Stimulated activated CD8-positive, alpha-beta memory T cell treated with anti-CD3 and anti-CD28 coated beads, Interleukin-4, amount 100 ng/mL, for 4 hours (primary cell): ENCODE measurements at places on chromosomes 16 and 17.

DNA sequence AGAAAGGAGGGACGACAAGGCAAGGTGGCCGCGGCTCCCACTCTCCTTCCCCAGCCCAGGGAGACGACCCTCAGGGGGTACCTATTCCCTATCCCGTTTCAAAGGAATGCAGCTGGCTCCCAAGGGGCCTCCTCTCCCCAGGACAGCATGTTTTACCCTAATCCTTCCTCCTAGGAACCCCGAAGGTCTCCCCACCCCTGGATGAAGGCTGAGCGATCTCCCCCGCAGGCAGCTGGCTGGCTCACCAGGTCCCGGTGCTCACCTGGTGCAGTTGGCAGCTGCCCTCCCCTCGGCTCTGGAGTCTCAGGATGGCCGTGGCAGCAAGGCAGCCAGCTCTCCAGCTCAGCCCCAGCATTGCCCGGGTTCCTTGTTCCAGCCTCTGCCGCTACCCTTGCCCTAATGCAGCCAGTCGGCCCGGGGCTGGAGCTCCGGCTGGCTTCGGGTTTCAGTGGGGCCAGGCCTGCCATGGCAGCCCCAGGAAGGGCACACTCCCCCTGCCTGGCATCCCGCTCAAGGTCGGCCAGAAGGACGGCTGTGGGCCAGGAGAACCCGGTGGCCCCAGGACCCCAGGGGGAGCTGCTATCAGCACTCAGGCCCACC, 4.6 kb downstream of the CLUH start:
- no peak for DNase-seq

- DNase-seq: peak; percentile 81
Measured at GRCh38 chr16:67806428-67807147, at the start of the genes RANBP10 and TSNAXIP1. Gene RANBP10 (minus strand): TSS chr16:67806560. CDS start chr16:67806536, 24 bp downstream. Gene TSNAXIP1 (plus strand): TSS chr16:67806889. CDS start chr16:67807150, 261 bp downstream.

- DNase-seq: no peak
Measured at GRCh38 chr17:49598918-49599317, 23.2 kb downstream of the NXPH3 start.

- DNase-seq: no peak
Measured at GRCh38 chr17:80220736-80221215, 549 bp downstream of the SLC26A11 start.

DNA sequence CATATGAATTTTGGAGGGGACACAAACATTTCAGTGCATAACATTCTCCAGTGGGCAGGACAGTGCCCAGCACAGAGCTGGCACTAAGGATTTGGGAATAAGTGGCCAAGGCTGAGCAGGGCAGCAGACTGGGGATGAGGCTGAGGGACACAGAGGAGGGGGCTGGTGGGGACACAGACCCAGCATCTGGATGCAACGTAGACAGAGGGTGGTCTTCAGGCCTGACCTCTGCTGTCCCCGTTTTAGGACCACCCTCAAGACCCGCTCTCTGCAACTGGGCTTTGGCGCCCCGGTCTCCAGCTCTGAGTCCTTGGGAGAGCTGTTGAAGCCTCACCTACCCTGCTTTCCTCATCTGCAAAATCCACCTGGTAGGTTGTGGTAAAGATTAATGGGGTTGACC, 3.3 kb upstream of the PRSS33 start:
- no peak for DNase-seq

GRCh38 chr16:10926867-10927266, 15.4 kb downstream of the DEXI start:
- DNase-seq: no peak

- DNase-seq: no peak
Measured at GRCh38 chr16:16109453-16110110, 113.7 kb downstream of the ABCC6 start.

- peak; percentile 5 for DNase-seq
Measured at GRCh38 chr16:15950161-15950854, 892 bp downstream of the ABCC1 start.

DNA sequence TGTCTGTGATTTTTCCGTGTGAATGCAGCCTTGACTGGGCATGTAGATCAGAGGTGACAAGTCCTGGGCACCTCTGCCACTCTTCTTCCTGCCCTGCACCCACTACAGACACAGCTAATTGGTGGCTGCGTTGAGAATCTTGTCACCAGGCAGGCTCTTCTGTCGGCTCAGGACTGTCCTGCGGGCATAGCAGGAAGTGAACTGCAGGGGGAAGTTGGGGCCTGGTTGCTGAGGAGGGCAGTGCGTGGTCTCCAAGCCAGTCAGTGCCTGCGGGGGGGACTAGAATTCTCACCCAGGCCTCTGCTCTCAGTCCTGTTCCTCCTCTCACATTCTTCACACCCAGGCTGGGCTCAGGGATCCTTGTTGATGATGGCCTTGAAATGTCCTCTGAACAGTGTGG, 50.5 kb downstream of the JPH3 start:
- no peak for DNase-seq

DNA sequence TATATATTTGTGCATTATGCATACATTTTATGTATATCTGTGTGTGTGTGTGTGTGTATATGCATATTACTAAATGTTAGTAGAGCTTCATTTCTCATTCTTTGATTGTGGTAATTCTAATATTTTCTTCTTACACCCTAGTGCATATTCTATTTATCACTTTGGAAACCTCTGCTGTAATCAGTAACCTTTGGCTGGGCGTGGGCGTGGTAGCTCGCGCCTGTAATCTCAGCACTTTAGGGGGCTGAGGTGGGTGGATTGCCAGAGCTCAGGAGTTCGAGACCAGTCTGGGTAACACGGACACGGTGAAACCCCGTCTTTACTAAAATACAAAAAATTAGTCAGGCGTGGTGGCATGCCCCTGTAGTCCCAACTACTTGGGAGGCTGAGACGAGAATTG, 26.9 kb downstream of the CPSF4L start:
- no peak for DNase-seq

DNA sequence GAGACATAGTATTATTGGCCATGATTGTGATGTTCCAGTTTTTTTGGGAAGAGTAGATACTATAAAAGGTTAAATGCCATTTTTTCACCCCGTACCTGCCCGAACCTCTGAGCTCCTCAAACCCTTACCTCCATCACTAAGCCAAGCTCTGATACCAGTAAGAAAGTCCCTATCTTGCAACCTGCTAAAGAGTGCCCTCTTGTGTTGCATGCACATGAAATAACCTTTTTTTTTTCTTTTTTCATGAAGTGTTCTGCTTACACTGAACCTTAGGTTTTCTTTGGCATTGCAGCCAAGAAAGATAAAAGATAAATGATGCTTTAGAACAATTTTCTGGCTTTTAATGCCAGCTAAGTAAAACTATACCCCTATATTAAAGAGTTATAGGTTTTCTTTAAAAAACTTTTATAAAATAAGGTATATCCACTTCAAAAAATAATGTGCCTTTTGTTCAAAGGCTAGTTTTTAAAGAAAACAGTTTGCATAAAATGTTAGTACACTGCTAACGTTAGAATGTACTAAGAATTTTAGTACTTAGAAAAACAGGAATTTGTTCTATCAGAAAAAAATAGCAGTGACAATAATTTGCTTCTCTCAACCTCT, 295.3 kb upstream of the PMFBP1 start:
- no peak for DNase-seq
